EH (cell line): ENCODE measurements at places on chromosomes 12 and 14.
A peak's percentile ranks its signal among the peaks of the same experiment; 100 is the strongest.

GRCh38 chr12:94832780-94833681, 170.5 kb downstream of the NDUFA12 start:
- peak; percentile 15 for DNase-seq

DNA sequence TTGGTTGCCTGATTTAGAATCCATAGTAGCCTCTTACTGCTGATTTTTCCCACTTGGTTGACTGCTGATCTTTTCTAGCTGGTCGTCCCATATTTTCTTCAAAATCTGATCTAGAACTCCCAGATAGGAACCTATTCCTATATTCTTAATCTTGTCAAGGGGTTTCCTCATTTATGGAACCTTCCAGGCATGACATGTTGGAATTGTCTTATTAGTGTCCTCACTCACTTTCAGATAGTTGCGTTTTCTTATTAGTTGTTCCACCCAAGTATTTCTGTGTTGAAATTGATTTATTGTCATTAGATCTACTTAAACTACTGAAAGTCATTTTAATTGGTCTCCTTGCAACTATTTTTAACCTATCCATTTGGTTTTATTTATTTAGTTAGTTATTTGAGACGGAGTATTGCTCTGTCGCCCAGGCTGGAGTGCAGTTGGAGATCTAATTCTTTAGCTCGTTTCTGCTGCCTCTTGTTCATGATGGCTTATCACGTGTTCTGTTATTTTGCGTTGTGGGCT, 25.0 kb downstream of the KTN1 start:
- DNase-seq = no peak

DNA sequence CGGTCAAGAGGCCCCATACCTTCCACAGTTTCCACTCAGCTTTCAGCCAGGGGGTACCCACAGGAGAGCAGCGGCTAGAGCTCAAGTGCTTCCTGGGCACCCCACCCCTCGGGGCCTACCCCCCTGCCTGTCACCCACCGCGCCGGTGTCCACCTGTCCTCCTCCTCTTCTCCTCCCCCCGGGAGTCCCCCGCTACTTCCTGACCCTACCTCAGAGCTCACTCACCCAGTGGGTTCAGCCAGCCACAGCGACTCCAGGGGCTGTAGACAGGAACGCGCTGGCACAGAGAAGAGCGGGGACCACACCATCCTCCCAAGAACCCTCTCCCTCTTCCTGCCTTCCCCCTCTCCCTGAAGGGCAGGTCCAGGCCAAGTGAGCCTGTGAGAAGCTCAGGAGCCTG, 123.0 kb downstream of the ESRRB start:
- no peak for DNase-seq

GRCh38 chr12:130960058-130960457, 6.4 kb downstream of the ADGRD1 start:
- no peak for DNase-seq

DNA sequence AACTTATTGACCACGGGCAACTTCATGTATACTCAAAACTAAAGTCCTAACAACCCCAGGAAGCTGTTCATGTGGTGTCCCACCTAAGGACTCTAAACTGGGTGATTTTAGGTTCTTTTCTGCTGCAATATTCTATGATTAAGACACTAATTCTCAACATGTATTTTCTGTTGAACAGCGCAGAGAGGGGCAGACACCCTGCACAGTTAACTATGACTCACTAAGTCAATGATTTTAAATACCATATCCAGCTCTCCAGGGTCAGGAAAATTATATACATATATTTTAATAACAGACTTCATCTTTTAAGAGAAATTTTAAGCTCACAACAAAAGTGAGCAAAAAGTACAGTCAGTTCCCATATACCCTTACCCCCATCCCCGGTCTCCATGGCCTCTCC, 85.0 kb downstream of the FOXN3 start:
- no peak for DNase-seq

DNA sequence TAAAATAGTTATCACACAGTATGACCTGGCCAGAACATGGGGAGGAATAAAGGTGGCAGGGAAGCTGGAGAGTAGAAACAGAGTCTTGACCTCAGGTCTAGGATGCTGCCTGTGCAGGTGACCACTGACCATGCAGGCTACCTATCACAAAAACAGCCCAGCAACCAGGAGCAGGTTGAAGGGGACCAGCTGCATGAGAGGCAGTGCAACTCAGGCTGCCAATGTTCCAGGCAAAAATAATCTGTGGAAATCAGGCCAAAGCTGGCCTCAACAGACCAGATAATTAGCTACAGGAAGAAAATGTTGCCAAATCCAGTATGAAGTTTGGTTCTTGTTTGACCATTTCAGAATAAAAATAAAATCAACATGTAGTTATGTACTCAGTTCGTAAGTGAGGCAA, 72.6 kb downstream of the PDE6H start:
- DNase-seq = no peak

- no peak for DNase-seq
Measured at GRCh38 chr14:68314642-68315041, 478.2 kb downstream of the ZFP36L1 start.

DNA sequence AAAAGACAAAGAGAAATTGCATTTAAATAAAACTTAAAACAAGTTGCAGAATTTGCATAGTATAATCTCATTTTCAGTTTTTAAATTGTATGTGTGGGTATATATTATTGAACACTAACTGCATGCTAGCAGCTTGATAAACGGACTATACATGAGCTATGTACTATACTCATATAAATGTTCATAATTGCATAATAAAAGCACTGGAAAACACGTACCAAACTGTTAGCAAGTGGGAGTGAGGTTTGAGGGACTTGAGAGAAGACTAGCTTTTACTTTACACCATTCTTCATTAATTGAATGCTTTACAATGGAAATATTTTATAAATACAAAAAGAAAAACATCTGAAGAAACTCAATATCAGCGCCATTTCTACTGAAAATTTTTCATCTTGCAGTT, 32.2 kb upstream of the MDM1 start:
- no peak for DNase-seq

- DNase-seq = peak; percentile 64
Measured at GRCh38 chr12:57868221-57868620, 21.7 kb upstream of the CTDSP2 start.

GRCh38 chr12:51818566-51819300, 29.8 kb downstream of the FIGNL2 start:
- DNase-seq = peak; percentile 93
